ENCODE measurements at places on chromosomes 12 and 14.

DNA sequence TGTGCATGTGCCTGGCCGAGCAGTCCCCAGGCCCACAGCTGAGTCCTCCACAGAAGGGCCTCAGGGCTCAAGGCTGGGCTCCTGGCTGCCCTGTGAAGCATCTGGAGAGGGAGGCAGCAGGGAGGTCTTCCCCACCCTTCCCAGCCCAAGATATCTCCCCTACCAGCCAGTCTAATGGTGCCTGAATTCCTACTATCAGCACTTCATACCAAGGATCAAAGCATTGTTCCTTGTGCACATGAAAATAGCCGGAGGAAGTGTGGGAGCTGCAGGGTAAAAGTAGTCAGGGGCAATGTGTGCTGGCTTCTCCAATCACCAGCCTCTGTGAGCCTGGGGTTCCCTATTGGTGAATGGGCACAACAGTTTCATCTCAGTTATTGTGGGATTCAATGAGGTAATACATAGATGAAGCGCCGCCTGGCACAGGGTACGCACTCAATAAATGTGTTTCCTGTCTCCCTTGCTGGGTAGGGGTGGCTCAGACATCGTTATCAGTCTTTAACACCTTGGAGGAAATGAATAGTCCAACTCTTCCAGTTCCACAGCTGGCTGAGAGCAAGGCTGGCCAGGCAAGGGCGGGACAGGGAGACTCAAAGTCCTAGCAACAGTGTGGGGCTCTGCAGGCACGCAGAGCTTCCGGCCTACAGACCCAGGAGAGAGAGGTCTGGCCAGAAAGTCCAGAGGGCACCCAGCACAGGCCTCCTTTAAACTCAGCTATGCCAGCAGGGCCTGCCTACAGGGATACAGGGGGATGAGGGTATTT lies 39.1 kb upstream of the PNMA1 start:
- DNase-seq: peak; percentile 50

- DNase-seq: no peak
These were observed 201.6 kb upstream of the KITLG start for GRCh38 chr12:88781909-88782308.

GRCh38 chr14:99521176-99522024 lies 40.2 kb downstream of the CCNK start:
- no peak for DNase-seq

DNA sequence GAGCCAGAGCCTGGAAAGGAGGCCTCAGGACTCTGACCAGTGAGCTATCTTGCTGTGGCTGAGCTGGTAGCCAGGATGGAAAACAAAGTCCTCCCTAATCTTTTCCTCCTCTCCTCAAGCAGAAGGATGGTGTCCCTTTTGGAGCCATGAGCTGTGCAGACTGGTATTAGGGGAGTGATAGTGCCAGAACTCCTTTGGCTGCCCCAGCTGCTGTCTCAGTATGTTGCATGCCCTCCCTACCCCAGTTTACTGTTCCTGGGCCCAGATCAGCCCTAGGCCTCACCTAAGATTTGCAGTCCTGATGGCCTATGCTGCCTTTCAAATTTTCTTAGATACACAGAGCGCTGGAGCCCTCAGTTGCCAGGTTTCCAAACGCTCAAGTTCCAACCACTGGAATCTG lies 150.3 kb upstream of the ALG10B start:
- no peak for DNase-seq

- DNase-seq: no peak
These were observed 13.9 kb downstream of the KRT7 start for GRCh38 chr12:52246720-52247621.

GRCh38 chr14:99015833-99016232 lies 256.2 kb downstream of the BCL11B start:
- DNase-seq: no peak

DNA sequence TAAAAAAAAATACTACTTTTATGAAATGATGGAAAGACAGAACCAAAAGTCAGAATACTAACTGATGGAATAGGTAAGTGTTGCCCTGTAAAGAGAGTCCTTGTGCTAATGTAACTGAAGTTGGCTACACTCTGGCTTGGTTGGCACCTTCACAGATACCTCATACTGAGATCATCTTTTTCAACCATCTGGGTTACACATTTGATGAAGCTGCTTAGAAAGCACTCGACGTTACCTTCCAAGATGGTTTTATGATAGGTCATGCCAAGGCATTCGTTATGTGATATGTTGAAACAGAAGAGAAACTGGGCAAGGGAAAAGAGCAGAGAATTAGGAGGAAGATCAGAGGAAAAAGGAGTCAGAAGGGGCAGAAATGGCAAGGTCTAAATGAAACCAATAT lies 203.8 kb downstream of the ADAMTS20 start:
- DNase-seq: no peak

- no peak for DNase-seq
These were observed 104.6 kb downstream of the EFCAB11 start for GRCh38 chr14:89849931-89850330.

GRCh38 chr14:61202124-61202523 lies 79.0 kb downstream of the TMEM30B start:
- no peak for DNase-seq

DNA sequence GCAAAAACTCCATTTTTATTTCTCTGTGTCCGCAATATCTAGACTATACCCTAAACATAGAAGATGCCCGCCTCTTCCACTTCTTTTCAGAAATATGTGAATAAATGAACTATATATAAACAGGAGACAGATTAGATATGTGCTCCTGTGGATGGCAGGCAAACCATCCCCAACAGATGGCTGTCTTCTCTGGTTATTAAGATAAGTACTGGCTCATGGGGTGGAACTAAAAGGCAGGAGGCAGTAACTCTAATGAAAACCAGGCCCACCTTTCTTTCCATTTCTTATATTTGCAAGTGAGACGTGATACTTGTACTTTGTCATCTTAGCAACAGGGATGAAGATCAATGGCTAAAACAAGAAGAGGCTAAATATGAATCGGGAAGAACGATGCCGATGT lies 20.2 kb downstream of the E2F7 start:
- DNase-seq: no peak

DNA sequence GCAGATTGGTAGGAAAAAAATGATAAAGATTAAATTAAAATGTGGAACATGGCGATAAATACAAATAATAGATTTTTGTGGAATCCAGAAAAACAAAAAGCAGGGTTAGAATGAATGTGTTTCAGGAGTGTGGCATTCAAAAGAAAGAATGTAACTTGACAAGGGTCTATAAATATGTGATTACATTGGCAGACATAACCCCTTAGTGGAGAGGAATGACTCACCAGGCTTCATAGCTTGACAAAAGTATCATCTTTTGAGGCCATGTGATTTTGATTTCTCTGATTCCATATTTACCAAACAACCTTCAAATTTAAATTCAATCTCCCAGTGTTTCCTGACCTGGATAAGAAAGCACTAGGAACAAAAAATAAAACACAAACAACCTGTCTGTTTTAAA lies 24.4 kb upstream of the MGST1 start:
- DNase-seq: no peak
